Uterus (tissue), 4 donors: ENCODE measurements at places on chromosomes 2 and 18. TPM values are rescaled to one million over a fixed set of nuclear protein-coding genes. Genes with fewer than 3 reads are reported as not detected.

TRPM8 gene
- not detected for total RNA-seq

DNA sequence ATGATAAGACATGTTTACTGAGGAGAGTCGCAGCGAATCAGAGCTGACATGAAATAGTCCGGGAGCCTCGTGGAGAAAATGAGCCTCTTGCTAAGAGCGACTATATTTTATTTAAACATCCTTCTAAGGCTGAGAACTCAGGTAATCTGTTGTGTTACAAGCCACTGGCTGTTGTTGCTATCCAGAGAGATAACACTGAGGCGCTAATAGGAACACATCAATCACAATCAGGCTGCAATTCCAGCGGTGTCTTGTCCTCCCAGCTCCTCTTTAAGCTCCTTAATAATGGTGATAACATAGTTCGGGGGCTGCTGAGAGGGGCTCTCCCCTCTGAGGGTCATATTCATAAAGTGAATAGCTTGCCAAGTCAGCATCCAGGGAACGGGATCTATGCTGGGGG is 95.1 kb downstream of the INSIG2 start:
- H3K4me3 ChIP-seq = no peak overlapping the region
- no peak for DNase-seq
- H3K27me3 ChIP-seq = no peaks in the 10 kb centered on the region
- H3K27ac ChIP-seq = no peak overlapping the region

DNA sequence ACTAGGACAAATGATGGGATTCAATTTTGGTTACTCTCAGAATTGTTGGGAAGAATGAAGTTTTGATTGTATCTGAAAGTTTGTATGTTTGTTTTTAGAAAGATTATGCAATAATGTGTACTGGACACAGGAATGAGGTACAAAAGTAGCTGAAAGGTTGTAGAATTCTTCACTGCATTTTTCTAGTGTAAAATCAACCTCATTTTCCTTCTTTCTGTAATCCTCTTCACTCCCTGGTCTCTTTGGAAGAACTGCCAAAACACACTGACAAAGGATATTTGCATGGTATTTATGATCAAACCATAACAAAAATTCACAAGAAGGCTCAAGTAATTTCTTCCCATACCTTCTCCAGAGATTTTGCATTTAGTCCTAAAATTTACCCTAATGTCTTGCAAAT is 110.7 kb downstream of the ZEB2 start:
- H3K27ac ChIP-seq = no peak overlapping the region
- no peaks in the 10 kb centered on the region for H3K36me3 ChIP-seq
- no peaks in the 10 kb centered on the region for H3K4me1 ChIP-seq
- no peaks in the 10 kb centered on the region for H3K27me3 ChIP-seq

GRCh38 chr18:51273437-51273836 is 76.0 kb upstream of the MEX3C start:
- no peaks in the 10 kb centered on the region for H3K4me1 ChIP-seq
- H3K27me3 ChIP-seq = no peaks in the 10 kb centered on the region
- no peak overlapping the region for H3K4me3 ChIP-seq
- DNase-seq = no peak
- H3K27ac ChIP-seq = no peak overlapping the region
- no peaks in the 10 kb centered on the region for H3K36me3 ChIP-seq
